NT2/D1 (cell line): ENCODE measurements at places on chromosomes 1 and 21.

DNA sequence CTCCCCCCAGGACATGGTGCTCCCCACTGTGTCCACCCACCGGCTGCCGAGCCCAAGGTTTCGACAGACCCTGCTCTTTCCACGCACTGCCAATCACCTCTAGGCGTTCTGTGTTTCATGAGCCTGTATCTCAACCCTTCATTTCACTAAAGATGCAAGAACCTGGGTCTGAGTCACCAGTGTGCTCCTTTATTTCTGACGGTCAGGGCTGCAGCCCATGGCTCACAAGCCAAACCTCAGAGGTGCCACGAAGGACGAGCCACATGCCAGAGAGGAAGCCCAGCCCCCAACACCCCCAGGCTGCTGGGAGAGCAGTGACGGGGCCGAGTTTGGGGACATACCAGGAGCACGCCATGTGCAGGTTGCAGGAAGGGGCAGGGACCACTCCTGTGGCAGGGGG lies 79.2 kb upstream of the ARHGEF16 start:
- no peak for DNase-seq

GRCh38 chr1:105373681-105374080 lies 1624.0 kb downstream of the AMY1C start:
- no peak for DNase-seq

- DNase-seq = no peak
These were observed 36.0 kb upstream of the DHCR24 start for GRCh38 chr1:54922921-54923421.

- no peak for DNase-seq
These were observed 216.8 kb upstream of the SGIP1 start for GRCh38 chr1:66317248-66317515.

DNA sequence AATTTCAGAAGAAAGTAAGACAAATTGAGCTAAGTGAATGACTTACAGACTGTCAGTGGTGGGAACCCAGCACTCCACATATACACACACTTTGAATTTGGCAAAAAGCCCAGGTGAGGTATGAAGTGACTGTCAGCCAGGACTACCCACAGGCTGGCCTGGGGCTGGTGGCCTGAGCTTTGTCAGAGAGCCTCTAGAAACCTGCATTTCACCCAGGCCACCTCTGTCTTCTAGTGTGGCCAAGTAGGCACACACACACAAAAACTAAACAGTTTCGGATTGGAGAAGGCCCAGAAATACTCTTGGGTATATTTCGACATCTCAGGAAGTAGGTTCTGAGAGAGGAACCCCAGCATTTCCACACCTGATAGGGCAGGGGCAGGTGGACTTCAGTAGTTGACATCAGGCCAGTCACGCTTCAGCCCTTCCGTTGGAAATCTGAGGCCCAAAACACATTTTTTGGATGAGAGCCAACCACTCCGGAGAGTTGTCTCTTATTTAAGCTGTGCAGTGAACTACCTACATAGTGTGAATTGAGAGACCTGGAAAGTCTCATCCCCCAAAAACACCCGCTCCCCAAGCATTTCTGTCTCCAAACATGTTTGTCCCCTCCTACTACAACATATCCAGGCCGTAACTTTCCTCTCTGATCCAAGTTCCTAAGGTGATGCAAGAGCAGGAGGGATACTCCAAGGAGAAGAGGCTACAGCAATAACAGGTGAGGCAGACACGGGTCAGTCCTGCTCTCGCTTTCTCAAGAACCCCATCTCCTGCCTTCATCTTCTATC lies 167.2 kb upstream of the PROX1 start:
- DNase-seq = no peak

DNA sequence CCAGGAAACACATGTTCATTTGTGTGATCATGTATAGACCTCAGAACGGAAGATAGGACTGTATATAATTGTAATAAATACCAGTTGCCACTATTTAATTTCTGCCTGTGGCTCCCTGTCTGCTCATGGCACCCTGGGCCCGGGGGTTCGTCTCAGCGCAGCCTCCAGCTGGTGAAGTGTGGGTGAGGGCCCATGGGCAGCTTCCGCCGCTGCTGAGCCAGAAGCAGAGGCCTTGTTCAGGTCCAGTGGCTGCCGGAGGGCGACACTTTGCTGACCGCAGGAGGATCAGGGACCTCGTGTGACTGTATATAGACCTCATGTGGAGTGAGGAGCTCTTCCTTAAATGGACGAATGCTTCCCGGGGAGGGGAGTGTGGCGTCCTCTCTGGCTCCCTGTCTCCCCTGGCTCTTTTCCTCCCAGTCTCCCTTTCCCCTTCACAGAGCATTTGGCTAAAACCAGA lies 155.9 kb downstream of the PEX14 start:
- DNase-seq = no peak
